Activated CD4-positive, alpha-beta memory T cell treated with anti-CD3 and anti-CD28 coated beads for 36 hours (primary cell): ENCODE measurements at places on chromosomes 16 and 17. TPM values are rescaled to one million over a fixed set of nuclear protein-coding genes. Genes with fewer than 3 reads are reported as not detected.

- H3K36me3 ChIP-seq = no peaks in the 10 kb centered on the region
- DNase-seq = no peak
- no peaks in the 10 kb centered on the region for H3K27me3 ChIP-seq
- no peak overlapping the region for H3K4me3 ChIP-seq
- H3K4me1 ChIP-seq = no peaks in the 10 kb centered on the region
- no peak overlapping the region for H3K27ac ChIP-seq
These were observed 723.8 kb downstream of the CDH11 start for GRCh38 chr16:64397945-64398508.

DNA sequence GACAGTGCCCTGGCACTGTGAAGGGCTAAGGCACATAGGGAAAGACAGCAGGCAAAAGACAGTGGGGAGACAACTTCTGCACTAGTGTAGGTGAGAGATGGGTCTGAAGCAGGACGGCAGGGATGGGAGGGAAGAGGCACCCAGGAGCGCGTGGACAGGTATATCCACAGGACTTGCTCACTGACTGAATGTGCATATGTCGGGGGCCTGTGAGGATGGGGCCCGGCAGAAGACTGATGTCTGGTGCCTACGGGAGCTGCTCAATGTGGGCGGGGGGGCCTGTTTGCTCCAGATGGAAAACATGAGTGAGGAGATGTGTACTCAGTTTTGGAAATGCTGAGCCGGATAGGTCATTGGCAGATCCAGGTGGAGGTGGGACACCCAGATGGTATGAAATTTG is 47.3 kb upstream of the PMFBP1 start:
- H3K4me1 ChIP-seq = no peaks in the 10 kb centered on the region
- H3K36me3 ChIP-seq = no peaks in the 10 kb centered on the region
- H3K27me3 ChIP-seq = no peaks in the 10 kb centered on the region
- no peak for DNase-seq
- H3K27ac ChIP-seq = no peak overlapping the region

Gene ZACN
- total RNA-seq = 4.9 TPM

GRCh38 chr16:49497466-49497865 is 123.9 kb downstream of the C16orf78 start:
- H3K27me3 ChIP-seq = no peaks in the 10 kb centered on the region
- no peaks in the 10 kb centered on the region for H3K36me3 ChIP-seq
- no peaks in the 10 kb centered on the region for H3K4me1 ChIP-seq

- H3K27ac ChIP-seq = no peak overlapping the region
- H3K4me3 ChIP-seq = peak overlapping the region; percentile 72
- H3K27me3 ChIP-seq = peaks cover 79% of the 10 kb centered on the region
- H3K36me3 ChIP-seq = no peaks in the 10 kb centered on the region
These were observed 4.4 kb upstream of the HOXB5 start for GRCh38 chr17:48597778-48598631.

DNA sequence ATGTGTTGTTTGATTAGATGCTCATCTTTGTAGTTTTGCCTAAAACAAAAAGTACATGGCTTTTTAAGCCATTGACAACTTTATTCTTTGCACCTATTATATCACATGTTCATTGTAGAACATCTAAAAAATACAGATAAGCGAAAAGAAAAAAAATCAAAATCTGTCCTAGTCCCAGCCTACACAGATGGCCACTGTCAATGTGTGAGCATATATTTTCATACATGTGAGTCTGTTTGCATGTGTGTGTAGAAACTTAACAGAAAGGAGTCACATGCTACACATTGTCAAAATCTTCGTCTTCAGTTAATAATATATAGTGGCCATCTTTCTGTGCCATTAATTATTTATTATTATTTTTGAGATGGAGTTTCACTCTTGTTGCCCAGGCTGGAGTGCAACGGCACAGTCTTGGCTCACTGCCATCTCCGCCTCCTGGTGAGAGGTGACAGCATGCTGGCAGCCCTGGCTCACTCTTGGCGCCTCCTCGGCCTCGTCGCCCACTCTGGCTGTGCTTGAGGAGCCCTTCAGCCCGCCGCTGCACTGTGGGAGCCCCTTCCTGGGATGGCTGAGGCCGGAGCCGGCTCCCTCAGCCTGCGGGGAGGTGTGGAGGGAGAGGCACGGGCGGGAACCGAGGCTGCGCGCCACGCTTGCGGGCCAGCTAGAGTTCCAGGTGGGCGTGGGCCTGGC is 68.5 kb upstream of the AMZ2 start:
- no peaks in the 10 kb centered on the region for H3K36me3 ChIP-seq
- peaks cover 39% of the 10 kb centered on the region for H3K4me1 ChIP-seq
- no peak overlapping the region for H3K4me3 ChIP-seq
- no peak overlapping the region for H3K27ac ChIP-seq

- peak within 1 kb of the TSS; percentile 68 for H3K4me3 ChIP-seq
- H3K27me3 ChIP-seq = peaks cover 10% of the 10 kb centered on the region
- H3K4me1 ChIP-seq = peaks cover 27% of the 10 kb centered on the region
- peak within 1 kb of the TSS; percentile 18 for H3K27ac ChIP-seq
- peak; percentile 63 for DNase-seq
- H3K36me3 ChIP-seq = peaks cover 9% of the 10 kb centered on the region
These were observed at the start of gene SAMD14 for GRCh38 chr17:50129728-50130558. TSS of gene SAMD14 (minus strand) at chr17:50130160. CDS start at chr17:50124959, 5,201 bp downstream.

GRCh38 chr17:3030096-3030495 is 33.3 kb downstream of the OR1D5 start:
- DNase-seq = no peak
- H3K36me3 ChIP-seq = peaks cover 9% of the 10 kb centered on the region
- no peaks in the 10 kb centered on the region for H3K27me3 ChIP-seq
- H3K4me3 ChIP-seq = no peak overlapping the region

Gene TNFRSF17
- total RNA-seq = not detected

GRCh38 chr16:48562475-48562874 is 47.5 kb downstream of the N4BP1 start:
- H3K27ac ChIP-seq = no peak overlapping the region
- DNase-seq = no peak
- H3K27me3 ChIP-seq = no peaks in the 10 kb centered on the region
- peaks cover 70% of the 10 kb centered on the region for H3K4me1 ChIP-seq
- H3K4me3 ChIP-seq = no peak overlapping the region

DNA sequence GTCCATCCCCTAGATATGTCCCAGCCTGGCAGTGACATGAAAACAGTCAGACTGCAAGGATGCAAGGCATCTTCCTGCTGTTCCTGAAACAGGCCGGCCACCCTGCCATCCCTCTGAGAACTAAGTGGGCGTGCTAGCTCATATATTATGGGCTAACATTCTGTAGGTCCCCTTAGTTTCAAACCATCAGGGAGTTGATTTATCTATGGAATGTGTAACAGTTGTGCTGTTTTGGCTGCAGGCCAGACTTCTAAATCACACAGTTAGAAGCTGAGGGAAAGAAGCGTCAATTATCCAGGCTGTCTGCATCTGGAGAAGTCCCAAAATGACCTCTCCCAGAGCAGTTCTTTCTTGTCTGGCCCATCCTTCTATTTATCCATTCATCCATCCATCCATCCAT is 102.7 kb upstream of the DNAH9 start:
- H3K27me3 ChIP-seq = no peaks in the 10 kb centered on the region
- no peak overlapping the region for H3K4me3 ChIP-seq
- H3K27ac ChIP-seq = no peak overlapping the region
- no peak for DNase-seq

- H3K36me3 ChIP-seq = no peaks in the 10 kb centered on the region
- H3K27ac ChIP-seq = no peak overlapping the region
- H3K27me3 ChIP-seq = peaks cover 18% of the 10 kb centered on the region
- no peak overlapping the region for H3K4me3 ChIP-seq
- no peaks in the 10 kb centered on the region for H3K4me1 ChIP-seq
- no peak for DNase-seq
These were observed 96.7 kb upstream of the XYLT1 start for GRCh38 chr16:17567455-17567854.

- H3K36me3 ChIP-seq = no peaks in the 10 kb centered on the region
- H3K4me1 ChIP-seq = peaks cover 41% of the 10 kb centered on the region
- peak; percentile 63 for DNase-seq
- peak within 1 kb of the TSS; percentile 55 for H3K27ac ChIP-seq
- peak within 1 kb of the TSS; percentile 76 for H3K4me3 ChIP-seq
These were observed at the start of gene SLC16A5 for GRCh38 chr17:75087558-75088453. TSS of gene SLC16A5 (plus strand) at chr17:75087954. CDS start at chr17:75093637, 5,683 bp downstream.

DNA sequence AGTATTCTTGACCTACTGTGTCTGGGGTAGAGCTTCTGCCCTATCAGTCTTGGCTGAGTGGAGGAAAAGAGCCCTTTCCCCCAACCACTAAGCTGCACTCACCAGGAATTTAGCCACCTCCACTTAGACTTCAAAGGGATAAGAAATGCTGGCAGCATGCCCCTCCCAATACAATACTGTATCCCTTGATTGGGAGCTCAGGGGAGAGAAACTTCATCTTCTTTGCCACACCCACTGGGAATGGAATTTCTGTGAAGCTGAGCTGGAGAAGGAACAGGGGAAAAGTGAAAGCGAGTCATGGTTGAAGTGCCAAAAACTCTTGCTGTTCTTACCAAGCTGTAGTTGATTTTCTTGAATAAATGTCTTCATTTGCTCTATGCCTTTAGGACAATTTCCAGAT is 68.8 kb downstream of the CEP112 start:
- peaks cover 3% of the 10 kb centered on the region for H3K36me3 ChIP-seq
- no peak for DNase-seq
- H3K4me3 ChIP-seq = no peak overlapping the region

DNA sequence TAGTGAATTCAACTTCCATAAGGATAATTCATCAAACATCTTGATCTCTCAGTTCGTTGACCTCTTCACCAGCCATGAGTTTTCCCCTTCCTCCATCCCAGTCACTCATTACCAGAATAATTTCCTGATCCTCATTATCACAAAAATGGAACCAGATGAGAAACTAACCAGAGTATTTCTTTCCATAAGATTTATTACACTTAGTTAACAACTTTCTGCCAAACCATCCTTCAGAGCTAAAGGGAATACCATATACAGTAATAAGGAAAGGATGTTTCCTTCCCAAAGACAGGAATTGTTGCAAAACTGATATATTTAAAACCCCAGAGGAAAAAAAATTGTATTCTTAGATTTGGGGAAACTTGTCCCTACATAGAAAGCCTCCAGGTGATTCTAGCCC is 8.6 kb downstream of the KRTAP29-1 start:
- H3K27ac ChIP-seq = no peak overlapping the region
- no peak for DNase-seq
- peaks cover 2% of the 10 kb centered on the region for H3K27me3 ChIP-seq
- no peaks in the 10 kb centered on the region for H3K4me1 ChIP-seq

Gene ACSM2A
- not detected for total RNA-seq

Gene PDXDC1
- 53.7 TPM for total RNA-seq

Gene CD300H
- total RNA-seq = not detected

- H3K4me1 ChIP-seq = peaks cover 56% of the 10 kb centered on the region
- peaks cover 5% of the 10 kb centered on the region for H3K36me3 ChIP-seq
- peak overlapping the region; percentile 68 for H3K4me3 ChIP-seq
- H3K27me3 ChIP-seq = no peaks in the 10 kb centered on the region
- H3K27ac ChIP-seq = no peak overlapping the region
These were observed 4.2 kb downstream of the TRADD start for GRCh38 chr16:67155295-67156142.

Gene CASKIN1
- total RNA-seq = 0.83 TPM

DNA sequence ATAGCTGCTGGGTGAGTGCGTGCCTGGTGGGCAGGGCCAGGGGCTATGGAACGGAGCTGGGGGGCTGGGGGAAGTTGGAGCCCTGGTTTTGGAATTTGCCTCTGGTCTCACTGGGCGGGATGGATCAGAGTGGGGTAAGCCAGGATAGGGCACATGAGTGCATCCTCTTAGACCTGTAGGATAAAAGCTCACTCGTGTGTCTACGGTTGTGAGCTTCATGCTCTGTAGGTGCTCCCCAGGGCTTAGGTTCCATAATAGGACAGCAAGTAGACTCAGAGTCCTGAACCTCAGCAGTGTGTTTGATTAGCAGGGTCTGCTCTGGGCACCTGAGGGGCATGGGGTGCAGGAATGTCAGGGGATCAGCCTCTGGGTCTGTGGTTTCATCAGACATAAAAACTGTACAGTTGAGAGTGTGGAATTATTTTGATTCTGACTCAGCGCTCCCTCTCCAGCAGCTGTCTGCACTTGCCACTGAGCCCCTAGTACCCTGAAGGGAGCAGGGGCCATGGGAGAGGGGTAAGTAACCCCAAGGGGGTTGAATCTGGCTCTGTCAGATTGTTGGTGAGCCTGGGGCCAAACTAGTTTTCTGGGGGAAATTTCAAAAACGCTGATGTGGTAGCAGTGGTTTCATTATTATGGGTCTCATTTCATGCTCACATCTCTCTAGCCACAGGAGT is 84.2 kb upstream of the LGALS9 start:
- no peak for DNase-seq
- H3K4me1 ChIP-seq = peaks cover 60% of the 10 kb centered on the region
- peaks cover 11% of the 10 kb centered on the region for H3K36me3 ChIP-seq
- peak overlapping the region; percentile 90 for H3K27ac ChIP-seq
